ENCODE measurements at places on chromosomes 3 and 15.

DNA sequence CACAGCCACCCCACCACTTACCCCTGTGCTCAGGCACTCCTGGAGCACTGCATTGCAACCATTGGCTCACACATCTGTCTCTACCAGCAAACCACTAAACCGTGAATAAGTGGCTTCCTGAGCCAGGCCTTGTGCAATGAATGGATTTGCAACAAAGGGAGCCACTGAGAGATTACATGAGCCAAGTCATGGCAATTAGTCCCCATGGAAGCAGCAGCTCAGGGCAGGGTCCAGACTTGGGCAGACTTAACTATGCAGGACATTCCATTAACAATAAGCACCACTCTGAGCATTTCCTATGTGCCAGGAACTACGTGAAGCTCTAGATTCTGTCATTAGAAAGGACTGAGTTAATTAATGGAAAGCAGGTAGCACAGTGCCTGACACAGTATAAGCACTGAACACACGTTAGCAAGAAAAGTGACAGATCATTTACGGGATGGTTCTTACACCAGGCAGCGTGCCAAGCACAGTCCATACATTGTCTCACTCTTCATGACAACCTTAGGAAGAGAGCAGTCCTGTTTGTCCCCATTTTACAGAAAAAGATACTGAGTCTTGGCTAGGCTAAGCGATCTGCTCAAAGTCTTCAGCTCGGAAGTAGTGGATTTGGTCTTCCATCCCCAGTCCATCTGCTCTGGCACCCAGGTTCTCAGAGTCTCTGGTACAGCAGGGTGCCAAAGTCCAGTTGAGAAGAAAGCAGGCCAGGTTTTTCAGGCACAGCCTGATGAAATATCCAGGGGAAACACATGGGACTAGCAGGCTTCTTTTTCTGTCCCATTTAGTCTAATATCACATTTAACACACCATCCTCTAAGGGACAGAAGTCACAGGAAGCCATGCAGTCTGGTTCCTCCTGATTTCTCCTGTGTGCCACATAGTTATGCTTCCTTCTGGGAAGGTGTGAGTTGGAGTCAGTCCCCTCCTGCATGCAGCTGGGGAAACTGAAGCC is 44.1 kb downstream of the LIPC start:
- peak; percentile 93 for DNase-seq

GRCh38 chr3:132549890-132550578 is 47.0 kb upstream of the ACKR4 start:
- DNase-seq = peak; percentile 54

DNA sequence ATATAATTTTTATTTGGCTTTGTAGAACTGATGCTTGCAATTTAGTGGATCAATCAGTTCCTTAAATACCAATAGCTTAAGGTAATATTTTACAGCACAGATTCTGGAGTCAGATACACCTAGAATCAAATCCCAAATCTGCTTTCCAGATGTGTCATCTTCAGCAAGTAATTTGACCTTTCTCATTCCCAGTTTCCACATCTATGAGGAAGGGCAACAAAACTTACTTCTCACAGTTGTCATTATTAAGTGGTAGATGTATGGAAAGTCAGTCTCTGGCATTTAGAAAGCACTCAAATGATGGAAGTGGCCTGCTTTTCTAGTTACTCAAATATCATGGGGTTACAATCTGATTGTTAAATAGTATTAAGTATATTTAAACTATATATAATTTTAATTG is 767.0 kb downstream of the CADM2 start:
- DNase-seq = peak; percentile 4

GRCh38 chr3:60552581-60552980 is 698.7 kb downstream of the FHIT start:
- peak; percentile 58 for DNase-seq

DNA sequence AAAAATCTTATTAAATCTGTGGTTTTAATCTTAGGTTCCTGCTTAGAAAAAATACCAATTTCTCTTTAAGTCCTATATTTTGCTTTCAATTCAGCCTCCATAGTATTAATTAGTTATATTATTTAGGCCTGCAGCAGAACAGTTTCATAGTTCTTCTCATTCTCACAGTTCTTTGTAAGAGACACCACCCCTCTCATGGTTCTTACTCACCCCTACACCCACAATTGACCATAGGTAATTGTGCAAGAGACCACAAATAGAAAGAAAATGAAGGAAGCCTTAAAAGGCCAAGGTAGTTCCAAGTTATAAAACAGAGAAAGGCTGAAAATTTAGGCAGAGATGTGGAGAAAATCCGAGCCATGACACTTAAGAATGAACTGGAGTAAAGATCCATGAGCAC is 415.3 kb downstream of the TIGIT start:
- DNase-seq = peak; percentile 53

Data from kidney tubule cell (primary cell).